CD4-positive, alpha-beta T cell treated with Interleukin-15 for 1 hour (primary cell): ENCODE measurements at places on chromosomes 5 and 9.

GRCh38 chr5:89289604-89290003 lies 406.6 kb upstream of the MEF2C start:
- no peak for DNase-seq

DNA sequence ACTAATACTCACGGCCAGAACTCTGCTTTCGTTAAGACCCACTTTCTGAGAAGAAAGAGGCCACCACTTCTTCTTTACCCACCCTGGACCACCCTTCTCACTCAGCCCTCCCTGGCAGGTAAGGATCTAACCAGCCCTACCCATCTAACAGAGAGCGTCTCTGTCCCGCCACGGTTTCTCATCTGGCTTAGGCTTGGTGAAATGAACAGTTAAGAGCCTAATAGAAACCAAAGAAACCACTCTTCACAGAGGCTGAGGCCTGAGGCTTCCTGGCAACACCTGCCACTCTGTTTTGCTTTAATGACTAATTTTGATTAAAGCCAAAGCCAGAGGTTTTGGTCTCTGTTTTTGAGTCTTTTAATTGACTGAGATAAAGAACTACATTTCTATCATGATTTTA lies 354.1 kb upstream of the SLC30A5 start:
- DNase-seq, result no peak

- DNase-seq, result no peak
Measured at GRCh38 chr5:52491818-52492217, 295.9 kb upstream of the ITGA1 start.

DNA sequence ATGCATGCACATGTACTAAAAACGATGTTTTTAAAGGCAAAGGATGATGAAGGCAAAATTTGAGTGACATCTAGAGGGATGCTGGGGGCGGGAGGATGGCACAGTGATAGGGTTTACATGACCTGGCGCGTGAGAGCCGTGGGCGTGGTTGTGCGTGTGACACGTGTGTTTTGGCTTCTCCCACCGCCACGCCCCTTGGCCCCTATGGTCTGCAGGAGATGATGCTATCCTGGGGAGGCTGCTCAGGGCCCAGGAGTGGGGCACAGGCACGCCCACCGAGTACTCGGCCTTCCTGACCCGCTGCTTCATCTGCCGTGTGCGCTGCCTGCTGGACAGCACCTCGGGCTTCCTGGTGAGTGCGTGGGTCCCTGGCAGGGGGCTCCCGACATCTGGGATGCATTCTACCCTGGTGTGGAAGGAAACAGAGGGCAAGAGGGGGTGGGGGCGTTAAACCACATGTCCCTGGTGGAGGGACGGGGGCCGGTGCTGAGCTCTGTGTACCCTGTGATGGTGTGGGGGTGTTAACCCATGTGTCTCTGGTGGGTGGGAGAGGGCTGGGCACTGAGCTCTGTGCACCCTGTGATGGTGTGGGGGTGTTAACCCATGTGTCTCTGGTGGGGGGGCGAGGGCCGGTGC lies 19.2 kb upstream of the EXOC3 start:
- DNase-seq, result no peak

- peak; percentile 49 for DNase-seq
Measured at GRCh38 chr5:135437422-135437795, 9.7 kb downstream of the DCANP1 start.

DNA sequence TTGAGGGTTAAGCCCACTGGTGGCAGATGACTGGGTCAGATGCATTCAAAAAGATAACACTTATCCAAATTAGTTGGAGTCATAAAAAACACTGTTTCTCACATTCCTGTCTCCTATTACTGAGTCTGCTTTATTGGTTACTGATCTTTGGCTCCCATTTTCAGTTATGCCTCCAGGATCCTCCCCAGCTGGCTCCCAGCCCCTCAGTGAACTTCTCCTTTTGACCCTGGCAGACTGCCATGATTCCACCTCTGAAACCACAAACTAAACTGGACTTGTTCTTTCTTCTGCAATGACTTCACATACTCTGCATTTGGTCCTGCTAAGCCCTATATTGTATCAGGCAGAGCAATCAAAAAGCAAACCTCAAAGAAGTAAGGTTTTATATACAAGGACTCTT lies 860.8 kb upstream of the DMAC1 start:
- peak; percentile 39 for DNase-seq
